Activated gamma-delta T cell treated with anti-CD3 and anti-CD28 coated beads, Interleukin-2, amount 50 U/mL, for 16 hours (primary cell): ENCODE measurements at places on chromosomes 1 and 21.

DNA sequence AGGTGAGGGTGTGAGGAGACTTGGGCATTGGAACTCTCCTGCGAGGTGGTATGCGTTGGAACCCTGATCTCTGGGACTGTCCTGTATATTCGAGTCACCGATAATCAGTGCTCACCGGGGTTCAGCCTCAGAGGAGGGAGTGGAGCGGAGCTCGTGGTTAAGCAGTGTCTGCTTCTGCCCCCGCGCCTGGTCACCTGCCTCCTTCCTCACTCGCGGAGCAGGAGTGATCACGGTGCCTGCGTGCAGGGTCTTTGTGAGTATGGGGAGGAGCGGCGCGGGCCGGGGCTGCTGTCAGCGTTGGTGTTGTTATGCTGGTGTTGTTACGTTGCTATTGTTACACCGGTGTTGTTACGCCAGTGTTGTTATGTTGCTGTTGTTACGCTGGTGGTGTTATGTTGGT lies 23.3 kb downstream of the H6PD start:
- no peak for DNase-seq

DNA sequence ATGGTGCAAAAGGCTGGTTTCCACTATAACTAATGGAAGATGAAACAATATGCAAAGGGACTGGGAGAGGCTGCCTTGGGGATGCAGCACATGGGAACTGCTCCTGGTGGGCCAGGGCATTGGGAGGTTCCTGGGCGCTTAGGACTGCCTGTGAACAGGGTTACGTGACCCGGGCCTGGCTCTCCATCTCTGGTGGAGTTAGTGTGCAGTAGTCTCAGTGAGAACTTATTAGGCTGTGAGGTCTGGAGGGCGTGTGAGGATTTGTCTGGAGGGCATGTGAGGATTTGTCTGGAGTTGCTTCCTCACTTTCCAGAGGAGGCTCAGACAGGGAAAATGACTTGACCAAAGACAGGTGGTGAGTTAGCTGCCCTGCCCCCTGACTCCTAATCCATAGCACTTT lies 1.5 kb upstream of the ETV3L start:
- DNase-seq = no peak

GRCh38 chr1:229365569-229365968 lies 22.7 kb upstream of the CCSAP start:
- DNase-seq = no peak

- DNase-seq = no peak
Observed at GRCh38 chr1:197781968-197782721, 6.9 kb upstream of the DENND1B start.

GRCh38 chr1:157157501-157158190 lies 19.5 kb upstream of the ETV3 start:
- no peak for DNase-seq

DNA sequence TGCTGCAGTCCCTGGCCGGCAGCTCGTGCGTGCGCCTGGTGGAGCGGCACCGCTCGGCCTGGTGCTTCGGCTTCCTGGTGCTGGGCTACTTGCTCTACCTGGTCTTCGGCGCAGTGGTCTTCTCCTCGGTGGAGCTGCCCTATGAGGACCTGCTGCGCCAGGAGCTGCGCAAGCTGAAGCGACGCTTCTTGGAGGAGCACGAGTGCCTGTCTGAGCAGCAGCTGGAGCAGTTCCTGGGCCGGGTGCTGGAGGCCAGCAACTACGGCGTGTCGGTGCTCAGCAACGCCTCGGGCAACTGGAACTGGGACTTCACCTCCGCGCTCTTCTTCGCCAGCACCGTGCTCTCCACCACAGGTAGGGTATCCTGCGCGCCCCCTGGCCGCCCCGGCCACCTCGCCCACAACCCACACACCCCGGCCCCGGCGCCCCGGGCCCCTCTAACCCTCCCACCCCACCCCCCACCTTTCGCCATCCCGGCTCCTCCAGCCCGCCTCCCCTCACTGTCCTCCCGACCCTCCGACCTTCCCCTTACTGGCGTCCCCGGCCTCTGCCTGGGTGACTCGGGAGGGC lies 352 bp downstream of the KCNK1 start:
- DNase-seq = no peak

GRCh38 chr1:115452600-115453329 lies 114.7 kb upstream of the NGF start:
- no peak for DNase-seq

DNA sequence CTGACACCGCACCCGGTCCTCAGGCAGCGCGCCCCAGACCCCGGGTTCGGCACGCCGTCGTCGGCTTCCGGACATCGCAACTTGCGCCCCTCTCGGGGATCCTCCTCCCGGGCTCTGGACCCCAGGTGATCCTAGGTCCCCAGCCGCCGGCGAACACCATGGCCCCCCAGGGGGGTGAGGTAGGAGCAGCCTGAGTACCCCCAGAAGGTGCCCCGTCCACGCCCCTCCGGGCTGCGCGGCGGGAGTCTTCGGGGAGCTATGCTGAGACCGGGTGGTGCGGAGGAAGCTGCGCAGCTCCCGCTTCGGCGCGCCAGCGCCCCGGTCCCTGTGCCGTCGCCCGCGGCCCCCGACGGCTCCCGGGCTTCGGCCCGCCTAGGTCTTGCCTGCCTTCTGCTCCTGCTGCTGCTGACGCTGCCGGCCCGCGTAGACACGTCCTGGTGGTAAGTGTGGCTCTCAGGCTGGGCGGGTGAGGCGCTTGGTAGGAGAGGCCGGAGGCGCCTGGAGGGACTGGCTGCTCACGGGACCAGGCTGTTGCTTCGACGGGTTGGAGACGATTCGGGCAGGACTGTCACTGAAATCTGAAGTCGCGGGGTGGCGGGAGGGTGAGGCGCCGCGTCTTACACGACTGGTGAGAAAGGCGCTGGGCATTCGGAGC lies 367 bp downstream of the WNT2B start:
- DNase-seq = no peak

- no peak for DNase-seq
Observed at GRCh38 chr1:156760092-156760795, 7.1 kb upstream of the PRCC start.

- no peak for DNase-seq
Observed at GRCh38 chr1:229570891-229571516, 12.5 kb upstream of the ABCB10 start.

DNA sequence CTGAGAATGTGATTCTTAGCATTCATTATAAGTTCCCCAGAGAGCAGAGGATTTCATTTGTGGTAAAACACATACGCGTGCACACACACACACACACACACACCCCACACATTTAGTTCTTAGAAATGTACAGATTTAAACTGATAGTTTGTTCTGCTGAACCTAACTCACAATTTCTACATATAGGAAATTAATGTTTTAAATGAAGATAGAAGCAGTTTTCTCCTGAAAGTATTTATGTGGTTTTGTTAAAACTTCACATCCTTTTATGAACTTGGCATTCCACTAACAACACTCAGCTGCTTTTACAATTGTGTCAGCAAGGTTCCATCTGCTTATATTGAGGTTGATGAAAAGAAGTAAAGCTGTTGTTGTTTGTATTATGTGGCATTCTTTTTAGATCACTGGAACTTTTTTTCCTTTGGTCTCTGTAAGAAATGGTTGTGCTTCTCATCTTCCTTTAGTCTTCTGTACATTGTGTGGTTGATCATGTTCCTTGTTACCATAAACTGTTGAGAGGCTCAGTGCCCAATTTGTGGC lies 41.6 kb downstream of the AK4 start:
- DNase-seq = no peak

DNA sequence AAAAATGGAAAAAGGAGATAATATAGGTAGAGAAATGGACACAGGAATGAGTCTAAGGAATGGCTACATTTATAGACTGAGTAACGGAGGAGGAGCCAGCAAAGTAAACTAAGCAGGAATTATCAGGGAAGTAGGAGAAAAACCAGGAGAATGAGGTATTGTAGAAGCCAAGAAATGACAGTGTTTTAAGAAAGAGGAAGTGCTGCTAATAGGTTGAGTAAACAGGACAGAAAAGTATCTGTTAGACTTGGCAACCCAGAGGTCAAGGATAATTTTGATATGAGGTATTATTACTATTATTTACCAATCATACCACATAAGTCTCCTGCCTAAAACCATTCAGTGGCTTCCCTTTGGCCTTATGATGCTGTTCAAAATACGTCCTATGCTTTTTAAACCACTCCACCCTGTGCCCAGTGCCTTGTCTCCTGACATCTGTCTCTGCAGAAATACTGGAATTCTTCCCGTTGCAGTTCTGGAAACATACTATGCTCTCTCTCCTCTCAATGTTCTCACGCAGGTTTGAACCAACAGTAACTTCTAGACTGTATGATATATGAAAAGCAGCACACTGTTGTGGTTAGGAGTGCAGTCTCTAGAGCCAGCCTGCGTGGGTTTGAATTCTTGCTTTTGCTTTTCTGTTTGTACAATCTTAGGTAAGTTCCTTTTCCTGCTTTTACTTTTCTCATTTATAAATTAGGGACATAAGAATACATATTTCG lies 24.6 kb upstream of the NEK7 start:
- no peak for DNase-seq

DNA sequence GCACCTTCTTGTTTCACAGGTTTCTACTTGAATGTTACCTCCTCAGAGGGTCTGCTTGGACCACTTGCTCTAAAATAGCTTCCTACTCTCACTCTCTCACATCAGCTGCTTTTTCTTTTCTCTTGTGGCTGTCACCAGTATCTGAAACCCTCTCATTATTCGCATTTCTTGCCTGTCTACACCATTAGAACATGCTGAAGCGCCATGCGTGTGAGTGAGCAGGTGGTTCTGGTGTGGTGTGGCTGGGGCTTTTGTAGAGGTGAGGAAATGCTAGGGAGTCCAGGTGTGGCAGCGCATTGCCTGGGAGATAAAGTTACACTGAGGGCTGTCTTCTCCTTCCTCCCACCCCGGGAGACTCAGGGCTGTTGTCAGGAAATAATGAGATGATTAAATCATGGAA lies 4.1 kb downstream of the ZNF362 start:
- DNase-seq = no peak

DNA sequence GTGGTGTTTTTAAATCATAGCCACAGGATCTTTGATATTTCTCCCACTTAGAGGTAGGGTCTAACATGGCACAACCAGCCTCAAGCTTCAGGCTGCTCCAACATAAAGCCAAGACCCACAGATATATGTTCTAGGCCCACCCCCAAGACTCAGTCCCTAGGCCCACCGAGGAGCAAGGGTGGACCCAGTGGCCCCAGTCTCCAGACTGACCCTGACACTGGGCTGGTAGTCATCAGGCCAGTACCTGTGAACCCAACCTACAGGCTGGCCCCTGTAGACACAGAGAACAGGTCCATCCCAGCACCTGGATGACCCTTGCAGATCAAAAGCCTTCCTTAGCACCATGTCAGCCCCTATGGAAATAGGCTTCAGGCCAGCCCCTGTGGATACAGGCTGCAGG lies 60.5 kb downstream of the NEGR1 start:
- no peak for DNase-seq

DNA sequence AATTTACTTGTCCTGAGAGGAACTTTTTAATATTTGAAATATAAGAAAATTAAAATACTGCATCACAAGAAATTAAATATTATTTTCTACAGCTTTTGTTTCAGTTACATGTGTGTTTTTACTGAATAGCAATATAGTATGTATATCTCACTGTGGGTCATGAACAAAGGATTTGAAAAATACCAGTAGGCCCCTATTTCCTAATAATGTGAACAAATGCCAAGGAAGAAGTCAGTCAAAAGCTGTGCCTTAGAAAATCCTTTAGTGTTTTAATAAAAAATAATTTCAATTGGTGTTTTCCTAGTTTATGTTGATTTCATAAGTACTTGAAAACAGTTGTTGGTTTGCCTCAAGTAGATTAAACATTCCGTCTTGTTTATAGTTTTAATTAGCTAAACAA lies 46.7 kb downstream of the SMYD3 start:
- DNase-seq = no peak

GRCh38 chr1:99851850-99852454 lies 1.8 kb downstream of the AGL start:
- DNase-seq = no peak

- no peak for DNase-seq
Observed at GRCh38 chr1:223363057-223363855, 720 bp downstream of the SUSD4 start.

- DNase-seq = no peak
Observed at GRCh38 chr1:245871191-245871590, 635.9 kb downstream of the SMYD3 start.

- DNase-seq = no peak
Observed at GRCh38 chr1:184606786-184607185, 147.9 kb downstream of the EDEM3 start.

DNA sequence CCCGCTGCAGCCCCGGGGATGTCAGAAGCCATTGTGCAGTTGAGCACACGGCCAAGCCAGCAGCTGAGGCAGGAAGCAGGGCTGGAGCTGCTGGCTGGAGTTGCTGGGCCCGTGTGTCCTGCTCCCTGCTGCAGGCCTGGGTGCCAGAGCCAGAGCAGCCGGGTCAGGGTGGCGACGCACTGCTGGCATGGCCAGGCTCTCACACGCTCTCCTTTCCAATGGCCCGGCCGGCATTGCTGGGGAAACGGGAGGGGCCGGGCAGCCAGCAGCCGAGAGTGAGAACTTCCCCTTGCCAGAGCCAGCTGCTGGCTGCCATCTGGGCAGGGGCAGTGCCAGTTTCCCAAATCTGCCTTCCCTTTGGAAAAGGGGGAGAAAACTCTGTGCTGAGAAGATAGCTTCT lies 82.4 kb upstream of the PROX1 start:
- no peak for DNase-seq

- DNase-seq = no peak
Observed at GRCh38 chr1:84376000-84376910, 22.0 kb upstream of the DNASE2B start.

DNA sequence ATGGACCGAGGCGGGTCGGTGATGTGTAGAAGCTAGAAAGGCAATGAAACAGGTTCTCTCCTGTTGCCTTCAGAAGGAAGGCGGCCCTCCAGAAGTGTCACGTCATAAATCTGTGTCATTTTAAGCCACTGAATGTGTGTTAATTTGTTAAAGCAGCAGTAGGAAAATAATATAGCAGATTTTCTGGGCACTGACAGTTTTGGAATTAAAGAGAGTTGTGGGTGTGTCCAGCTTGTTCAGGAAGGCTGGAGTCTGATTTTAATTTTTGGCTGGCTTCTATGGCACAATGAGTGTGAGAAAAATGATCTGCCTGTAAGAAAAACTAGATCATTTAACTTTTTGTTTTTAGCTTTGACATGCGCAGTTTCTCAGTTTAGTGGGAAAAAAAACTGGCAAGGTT lies 177.3 kb downstream of the EDEM3 start:
- DNase-seq = no peak

- DNase-seq = no peak
Observed at GRCh38 chr1:62280150-62280549, 39.1 kb downstream of the KANK4 start.

DNA sequence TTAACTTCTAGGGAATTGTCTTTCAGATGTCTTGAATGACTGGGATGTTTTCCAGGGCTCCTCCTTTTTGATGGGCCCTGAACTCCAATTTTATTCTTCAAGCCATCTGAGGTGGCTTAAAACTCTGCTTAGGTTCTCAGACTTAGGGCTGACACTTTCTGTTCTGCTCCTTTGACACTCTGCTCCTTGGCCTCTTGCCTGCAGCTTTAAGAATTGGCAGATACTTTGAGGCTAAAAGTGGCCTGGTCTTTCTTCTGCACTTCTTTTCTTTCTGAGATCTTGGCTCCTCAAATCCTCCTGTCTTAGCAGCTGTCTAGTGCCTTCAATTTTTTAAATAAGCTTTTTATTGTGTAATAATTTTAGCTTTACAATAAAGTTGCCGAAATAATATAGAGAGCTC lies 294.6 kb downstream of the RPS6KC1 start:
- no peak for DNase-seq

GRCh38 chr1:156910309-156910782 lies 10.1 kb upstream of the LRRC71 start:
- DNase-seq = peak; percentile 34

GRCh38 chr1:44290250-44291094 lies 64.6 kb downstream of the ERI3 start:
- no peak for DNase-seq
